Natural killer cell (primary cell): ENCODE measurements at places on chromosomes 12 and 14.
A peak's percentile ranks its signal among the peaks of the same experiment; 100 is the strongest.

DNA sequence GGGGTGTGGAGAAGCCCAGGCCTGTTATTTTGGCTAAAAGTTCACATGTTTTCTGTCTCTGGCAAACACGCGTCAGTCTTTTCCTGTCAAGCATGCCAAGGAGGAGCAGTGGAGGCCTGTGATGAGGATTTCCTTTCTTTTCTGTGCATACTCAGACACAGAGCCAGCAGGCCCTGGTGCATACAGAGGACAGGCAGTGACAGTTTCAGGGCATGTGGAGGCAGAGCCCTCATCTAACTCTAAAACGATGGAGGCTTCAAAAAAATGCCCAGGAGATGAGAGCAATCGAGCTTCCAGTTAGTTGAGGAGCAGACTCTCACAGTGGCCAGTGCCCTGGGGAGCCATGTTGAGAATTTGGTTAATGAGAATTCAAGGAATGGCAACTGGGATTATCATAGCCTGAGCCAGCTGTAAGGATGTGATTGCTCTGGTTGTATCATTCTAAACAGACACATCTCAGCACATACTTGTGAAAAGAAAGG lies 66.5 kb downstream of the TRAFD1 start:
- no peak overlapping the region for H3K4me3 ChIP-seq
- DNase-seq: no peak
- H3K4me1 ChIP-seq: no peaks in the 10 kb centered on the region
- no peak overlapping the region for H3K27ac ChIP-seq

- DNase-seq: no peak
- peaks cover 67% of the 10 kb centered on the region for H3K36me3 ChIP-seq
- no peak overlapping the region for H3K4me3 ChIP-seq
- no peaks in the 10 kb centered on the region for H3K4me1 ChIP-seq
- H3K27ac ChIP-seq: no peak overlapping the region
- H3K27me3 ChIP-seq: no peaks in the 10 kb centered on the region
Measured at GRCh38 chr12:879641-880040, 69.9 kb downstream of the RAD52 start.

GRCh38 chr14:73198253-73198652 lies 39.1 kb upstream of the PAPLN start:
- H3K27ac ChIP-seq: no peak overlapping the region
- no peaks in the 10 kb centered on the region for H3K27me3 ChIP-seq
- no peaks in the 10 kb centered on the region for H3K4me1 ChIP-seq
- H3K4me3 ChIP-seq: no peak overlapping the region
- no peak for DNase-seq

GRCh38 chr14:60651086-60651795 lies 2.0 kb upstream of the SIX1 start:
- no peaks in the 10 kb centered on the region for H3K36me3 ChIP-seq
- H3K27me3 ChIP-seq: peaks cover 69% of the 10 kb centered on the region

- no peak overlapping the region for H3K27ac ChIP-seq
- DNase-seq: peak; percentile 86
- H3K4me1 ChIP-seq: no peaks in the 10 kb centered on the region
- H3K36me3 ChIP-seq: no peaks in the 10 kb centered on the region
Measured at GRCh38 chr14:96100161-96101064, 61.3 kb downstream of the C14orf132 start.

DNA sequence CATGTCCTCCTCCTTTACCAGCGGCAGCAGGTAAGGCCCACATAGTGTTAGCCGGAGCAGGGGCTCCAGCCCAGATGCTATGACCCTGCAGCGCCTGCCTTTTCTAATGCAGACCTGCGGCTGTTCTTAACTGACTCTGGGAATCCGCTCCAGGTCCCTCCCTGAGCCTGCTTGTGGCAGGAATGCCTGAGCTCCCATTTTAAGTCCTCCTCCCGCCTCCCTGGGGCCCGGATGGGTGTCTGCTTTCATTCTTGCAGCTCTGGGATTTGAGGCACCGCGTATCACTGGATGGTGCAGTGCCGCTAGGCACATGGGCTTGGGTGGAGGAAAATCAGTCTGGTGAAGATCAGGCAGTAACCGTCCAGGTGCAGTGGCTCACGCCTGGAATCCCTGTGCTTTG lies 7.6 kb downstream of the TSPAN9 start:
- DNase-seq: no peak
- no peaks in the 10 kb centered on the region for H3K4me1 ChIP-seq
- no peak overlapping the region for H3K27ac ChIP-seq
- no peak overlapping the region for H3K4me3 ChIP-seq

GRCh38 chr12:108048686-108049085 lies 80.4 kb upstream of the WSCD2 start:
- no peak overlapping the region for H3K4me3 ChIP-seq
- no peaks in the 10 kb centered on the region for H3K27me3 ChIP-seq
- H3K4me1 ChIP-seq: no peaks in the 10 kb centered on the region

DNA sequence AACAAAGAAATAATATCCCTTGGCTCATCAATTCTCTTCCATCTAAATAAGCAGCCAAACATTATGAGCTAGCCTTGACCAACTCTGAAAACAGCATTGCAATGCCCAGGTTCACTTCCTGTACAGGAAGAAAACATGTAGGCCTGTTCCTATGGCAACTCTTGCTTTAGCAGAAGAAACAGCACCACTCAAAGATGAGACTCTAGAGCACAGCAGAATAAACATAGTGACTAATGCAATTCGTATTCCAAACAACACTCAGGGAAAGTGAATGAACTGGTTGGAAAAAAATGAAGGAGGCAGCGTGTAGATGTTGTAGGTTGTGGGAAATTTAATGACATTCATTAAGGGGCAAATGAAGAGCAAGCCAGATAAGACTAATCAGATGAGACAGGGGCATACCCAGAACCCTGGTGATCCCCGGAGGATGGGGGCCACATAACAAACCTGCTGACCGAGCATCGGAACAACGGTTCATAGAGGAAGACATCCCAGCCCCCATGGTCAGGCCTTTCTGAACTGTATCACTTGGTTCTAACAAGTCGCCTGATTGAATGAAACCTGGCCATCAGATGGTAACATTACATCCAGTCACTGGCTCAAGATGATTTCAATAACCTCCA lies 9.0 kb downstream of the ARHGDIB start:
- DNase-seq: no peak
- H3K27me3 ChIP-seq: no peaks in the 10 kb centered on the region
- H3K4me3 ChIP-seq: no peak overlapping the region
- peaks cover 48% of the 10 kb centered on the region for H3K36me3 ChIP-seq
- peaks cover 57% of the 10 kb centered on the region for H3K4me1 ChIP-seq

- no peaks in the 10 kb centered on the region for H3K36me3 ChIP-seq
- H3K27me3 ChIP-seq: no peaks in the 10 kb centered on the region
- no peak overlapping the region for H3K27ac ChIP-seq
- no peaks in the 10 kb centered on the region for H3K4me1 ChIP-seq
- H3K4me3 ChIP-seq: no peak overlapping the region
- DNase-seq: no peak
Measured at GRCh38 chr12:118685983-118686607, 295.2 kb upstream of the SRRM4 start.

- H3K27me3 ChIP-seq: no peaks in the 10 kb centered on the region
- no peaks in the 10 kb centered on the region for H3K36me3 ChIP-seq
- H3K27ac ChIP-seq: no peak overlapping the region
- H3K4me1 ChIP-seq: no peaks in the 10 kb centered on the region
- no peak for DNase-seq
- no peak overlapping the region for H3K4me3 ChIP-seq
Measured at GRCh38 chr14:99579903-99580571, 24.0 kb downstream of the CCDC85C start.

DNA sequence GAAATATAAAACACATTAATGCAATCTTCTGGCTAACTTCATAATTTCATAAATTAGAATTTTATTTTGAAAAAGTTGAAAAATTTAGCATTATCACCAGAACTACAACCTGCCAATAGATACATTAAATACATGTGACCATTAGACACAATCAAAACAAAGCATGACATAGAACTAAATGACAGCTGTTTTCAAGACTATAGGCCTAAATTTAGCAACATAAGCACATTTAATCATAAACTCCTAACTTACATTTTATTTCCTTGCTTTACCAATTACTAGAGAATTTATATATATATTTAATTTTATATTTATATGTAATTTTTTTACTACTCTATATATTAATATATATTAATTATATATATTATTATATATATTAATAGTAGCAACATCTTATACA lies 165.4 kb downstream of the CEP128 start:
- no peak overlapping the region for H3K27ac ChIP-seq
- H3K27me3 ChIP-seq: no peaks in the 10 kb centered on the region
- H3K4me3 ChIP-seq: no peak overlapping the region
- no peaks in the 10 kb centered on the region for H3K4me1 ChIP-seq

- no peak for DNase-seq
- H3K4me3 ChIP-seq: no peak overlapping the region
- H3K27ac ChIP-seq: no peak overlapping the region
- H3K4me1 ChIP-seq: no peaks in the 10 kb centered on the region
- no peaks in the 10 kb centered on the region for H3K27me3 ChIP-seq
Measured at GRCh38 chr12:111138016-111138415, 217.6 kb upstream of the MYL2 start.

GRCh38 chr14:48805315-48805714 lies 780.9 kb downstream of the RPS29 start:
- H3K36me3 ChIP-seq: no peaks in the 10 kb centered on the region
- no peak for DNase-seq
- H3K27ac ChIP-seq: no peak overlapping the region
- no peak overlapping the region for H3K4me3 ChIP-seq
- H3K4me1 ChIP-seq: no peaks in the 10 kb centered on the region

- no peak for DNase-seq
- H3K4me1 ChIP-seq: no peaks in the 10 kb centered on the region
- no peaks in the 10 kb centered on the region for H3K27me3 ChIP-seq
- H3K36me3 ChIP-seq: no peaks in the 10 kb centered on the region
Measured at GRCh38 chr14:31265701-31266398, 58.3 kb upstream of the HECTD1 start.

- H3K4me1 ChIP-seq: peaks cover 57% of the 10 kb centered on the region
- no peaks in the 10 kb centered on the region for H3K27me3 ChIP-seq
- peak; percentile 30 for DNase-seq
- H3K4me3 ChIP-seq: no peak overlapping the region
- H3K36me3 ChIP-seq: no peaks in the 10 kb centered on the region
Measured at GRCh38 chr12:68367903-68368302, 35.7 kb upstream of the MDM1 start.

GRCh38 chr12:107447336-107447735 lies 238.3 kb upstream of the PWP1 start:
- no peak overlapping the region for H3K27ac ChIP-seq
- H3K27me3 ChIP-seq: no peaks in the 10 kb centered on the region
- no peak for DNase-seq

DNA sequence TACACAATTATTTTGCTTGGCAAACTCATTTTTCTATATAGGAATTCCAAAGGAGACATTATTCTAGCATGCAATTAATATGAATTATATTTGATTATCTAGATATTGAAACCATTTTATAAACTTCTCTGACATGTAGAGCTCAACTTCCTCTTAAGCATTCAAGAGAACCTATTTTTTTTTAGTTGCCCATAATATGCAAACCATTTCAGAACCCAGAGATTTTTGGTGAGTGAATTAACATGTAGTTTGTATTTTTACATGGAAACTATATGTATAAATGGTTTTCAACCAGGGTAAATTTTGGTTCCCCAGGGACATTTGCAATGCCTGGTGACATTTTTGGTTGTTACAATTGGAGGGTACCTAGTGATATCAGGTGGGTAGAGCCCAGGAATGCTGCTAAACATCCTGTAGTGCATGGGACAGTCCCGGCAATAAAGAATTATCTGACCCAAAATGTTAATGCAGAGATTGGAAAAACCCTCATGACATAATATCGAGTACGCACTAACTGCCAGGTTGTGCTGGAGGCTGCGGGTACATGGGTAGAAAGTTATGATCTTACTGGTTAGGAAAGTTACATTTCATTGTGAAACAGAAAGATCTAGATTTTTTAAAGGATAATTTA lies 338.9 kb upstream of the GARIN2 start:
- no peaks in the 10 kb centered on the region for H3K27me3 ChIP-seq
- no peaks in the 10 kb centered on the region for H3K4me1 ChIP-seq
- H3K36me3 ChIP-seq: no peaks in the 10 kb centered on the region
- H3K4me3 ChIP-seq: no peak overlapping the region

- H3K36me3 ChIP-seq: no peaks in the 10 kb centered on the region
- DNase-seq: no peak
- no peaks in the 10 kb centered on the region for H3K4me1 ChIP-seq
- H3K27ac ChIP-seq: no peak overlapping the region
- no peak overlapping the region for H3K4me3 ChIP-seq
Measured at GRCh38 chr14:57086271-57087162, 182.2 kb downstream of the EXOC5 start.

DNA sequence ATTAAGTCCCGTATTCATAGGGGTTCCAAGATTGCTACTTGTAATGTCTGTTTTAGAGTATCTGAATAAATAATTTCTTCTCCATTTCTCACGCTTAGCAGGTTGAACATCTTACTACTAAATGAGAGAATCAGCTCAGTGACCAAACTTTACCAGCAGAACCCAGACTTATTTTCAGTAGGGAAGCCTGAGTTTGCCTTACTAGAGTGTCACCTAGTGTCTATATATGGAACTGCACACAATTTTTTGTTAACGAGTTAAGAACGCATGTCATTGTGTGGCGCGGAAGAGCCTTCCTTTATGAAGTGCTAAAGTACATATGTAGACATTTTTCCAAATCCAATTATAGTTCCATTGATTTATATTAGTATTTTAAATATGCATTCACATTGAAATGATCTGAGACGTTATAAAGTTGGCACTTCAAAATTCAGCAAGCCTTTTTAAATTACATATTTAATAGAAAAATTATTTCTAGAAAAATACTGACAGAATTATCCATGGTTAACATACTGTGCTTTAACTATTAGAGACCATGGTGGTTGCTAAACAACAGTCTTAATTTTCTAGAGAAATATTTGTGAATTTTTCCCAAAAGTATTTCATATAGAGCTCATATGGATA lies 88.3 kb downstream of the RPS29 start:
- H3K4me3 ChIP-seq: no peak overlapping the region
- no peaks in the 10 kb centered on the region for H3K4me1 ChIP-seq

GRCh38 chr12:131274906-131275305 lies 321.2 kb downstream of the ADGRD1 start:
- no peaks in the 10 kb centered on the region for H3K36me3 ChIP-seq
- H3K4me1 ChIP-seq: no peaks in the 10 kb centered on the region
- H3K27ac ChIP-seq: no peak overlapping the region
- H3K4me3 ChIP-seq: no peak overlapping the region
- DNase-seq: no peak

GRCh38 chr12:26113853-26114719 lies 10.8 kb downstream of the BHLHE41 start:
- peak overlapping the region; percentile 58 for H3K4me3 ChIP-seq
- no peaks in the 10 kb centered on the region for H3K36me3 ChIP-seq
- H3K27ac ChIP-seq: peak overlapping the region; percentile 78
- H3K27me3 ChIP-seq: peaks cover 9% of the 10 kb centered on the region
- peaks cover 11% of the 10 kb centered on the region for H3K4me1 ChIP-seq
- peak; percentile 83 for DNase-seq

- no peak overlapping the region for H3K27ac ChIP-seq
- H3K4me3 ChIP-seq: no peak overlapping the region
- peaks cover 51% of the 10 kb centered on the region for H3K4me1 ChIP-seq
- H3K36me3 ChIP-seq: peaks cover 31% of the 10 kb centered on the region
- no peaks in the 10 kb centered on the region for H3K27me3 ChIP-seq
- no peak for DNase-seq
Measured at GRCh38 chr12:124426594-124427555, 132.0 kb downstream of the RFLNA start.

GRCh38 chr12:22709292-22709691 lies 84.3 kb downstream of the ETNK1 start:
- no peak overlapping the region for H3K27ac ChIP-seq
- no peak overlapping the region for H3K4me3 ChIP-seq
- no peak for DNase-seq
- H3K4me1 ChIP-seq: no peaks in the 10 kb centered on the region
- H3K36me3 ChIP-seq: no peaks in the 10 kb centered on the region
- no peaks in the 10 kb centered on the region for H3K27me3 ChIP-seq

- DNase-seq: no peak
- H3K36me3 ChIP-seq: no peaks in the 10 kb centered on the region
- no peak overlapping the region for H3K4me3 ChIP-seq
- no peak overlapping the region for H3K27ac ChIP-seq
- no peaks in the 10 kb centered on the region for H3K4me1 ChIP-seq
Measured at GRCh38 chr12:45601888-45602287, 127.6 kb upstream of the ARID2 start.
